NCI-H1417 (cell line): ENCODE measurements at places on chromosomes 6 and 20.

GRCh38 chr20:605237-605636 is 4.9 kb downstream of the TCF15 start:
- no peak for DNase-seq

DNA sequence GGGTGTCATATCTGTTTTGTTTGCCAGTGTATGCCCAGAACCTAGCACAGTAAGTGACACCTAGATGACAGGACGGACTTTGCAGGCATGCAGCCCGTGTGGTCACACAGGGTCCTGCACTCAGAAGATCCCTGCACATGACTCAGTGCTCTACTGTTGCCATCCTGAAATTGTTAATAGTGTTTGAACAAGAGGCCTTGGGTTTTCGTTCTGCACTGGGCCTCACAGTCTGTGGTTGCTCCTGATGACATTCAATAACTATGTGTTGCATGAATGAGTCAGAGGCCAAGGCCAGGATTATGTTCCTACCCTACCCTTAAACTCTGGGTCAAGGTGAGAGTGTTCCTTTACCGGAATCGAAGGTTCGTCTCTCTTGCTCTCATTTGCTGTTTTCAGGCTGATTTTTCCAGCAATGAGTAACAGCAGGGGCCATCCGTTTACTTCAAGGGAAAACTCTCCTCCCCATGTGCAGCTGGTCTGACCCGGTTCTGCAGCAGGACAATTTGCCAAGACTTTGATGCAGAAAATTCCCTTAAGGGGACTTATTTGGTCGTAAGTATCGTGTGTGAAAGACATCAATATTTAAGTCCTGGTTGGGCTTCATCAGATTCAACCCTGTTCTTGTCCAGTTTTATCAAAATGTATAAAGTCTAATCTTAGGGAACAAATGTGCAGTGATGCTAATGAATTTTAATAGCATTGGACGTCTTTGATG is 13.0 kb upstream of the PFDN4 start:
- no peak for DNase-seq

DNA sequence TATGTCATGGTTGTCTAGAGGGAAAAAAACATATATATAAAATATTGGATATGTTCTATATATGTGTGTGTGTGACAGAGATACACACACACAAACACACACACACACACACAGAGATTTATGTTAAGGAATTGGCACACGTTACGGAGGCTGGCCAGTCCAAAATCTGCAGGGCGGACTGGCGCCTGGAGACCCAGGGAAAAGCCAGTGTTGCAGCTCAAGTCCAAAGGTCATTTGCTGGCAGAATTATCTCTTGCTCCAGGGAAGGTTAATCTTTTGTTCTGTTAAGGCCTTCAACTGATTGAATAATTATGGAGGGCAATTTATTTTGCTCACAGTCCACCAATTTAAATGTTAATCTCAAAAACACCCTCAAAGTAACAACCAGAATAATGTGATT is 37.5 kb upstream of the PDE7B start:
- DNase-seq, result no peak

DNA sequence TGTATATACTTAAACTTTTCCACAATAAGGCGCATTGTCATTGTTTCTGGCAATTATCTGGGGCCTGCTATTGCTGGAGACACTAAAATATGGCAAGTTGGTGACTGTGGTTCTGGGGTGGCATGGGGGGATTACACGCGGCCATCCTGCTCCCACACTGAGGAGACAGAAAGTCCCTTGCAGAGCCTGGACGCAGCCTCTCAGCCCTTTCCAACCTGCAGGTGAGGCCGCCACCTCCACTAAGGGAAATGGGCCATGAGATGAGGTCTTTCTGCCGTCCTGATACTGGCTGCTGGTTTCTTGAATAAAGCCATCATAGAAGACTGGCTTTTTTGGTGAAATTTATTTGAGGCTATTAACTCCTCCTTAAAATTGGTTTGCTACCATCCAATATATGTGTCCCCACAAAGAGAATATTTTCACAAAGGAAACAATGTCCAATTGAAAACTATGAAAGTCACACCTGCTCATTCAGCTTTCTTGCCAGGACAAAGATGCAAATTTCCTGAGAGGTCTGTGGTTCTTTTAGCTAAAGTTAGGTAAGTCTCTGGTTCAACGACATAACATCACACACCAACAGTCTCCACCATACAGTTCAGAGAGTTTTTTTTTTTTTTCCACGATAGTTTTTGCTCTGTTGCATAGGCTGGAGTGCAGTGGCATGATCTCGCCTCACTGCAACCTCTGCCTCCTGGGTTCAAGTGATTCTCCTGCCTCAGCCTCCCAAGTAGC is 13.0 kb downstream of the TXNDC5 start:
- no peak for DNase-seq

DNA sequence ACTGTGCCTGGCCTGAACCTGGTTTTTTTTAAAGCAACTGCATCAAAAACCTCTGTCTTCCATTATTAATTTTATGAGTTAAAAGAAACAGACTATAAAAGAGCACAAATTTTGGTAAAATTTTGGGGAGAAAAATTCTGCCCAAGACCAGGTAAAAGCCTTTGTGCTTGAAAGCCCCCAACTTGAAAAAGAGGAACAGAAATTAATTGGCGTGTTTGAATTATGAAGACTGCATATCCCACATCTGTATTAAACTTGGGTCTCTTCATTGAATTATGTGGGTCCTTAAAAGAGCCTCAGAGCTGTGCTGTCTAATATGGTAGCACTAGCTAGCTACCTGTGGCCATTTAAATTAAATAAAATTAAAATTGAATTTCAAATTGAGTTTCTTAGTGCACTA is 41.2 kb downstream of the COL11A2 start:
- no peak for DNase-seq

- no peak for DNase-seq
Measured at GRCh38 chr6:129183187-129183591, 300.3 kb downstream of the LAMA2 start.

GRCh38 chr6:56329271-56330050 is 82.1 kb upstream of the COL21A1 start:
- no peak for DNase-seq

GRCh38 chr6:101830501-101831031 is 437.1 kb downstream of the GRIK2 start:
- no peak for DNase-seq

DNA sequence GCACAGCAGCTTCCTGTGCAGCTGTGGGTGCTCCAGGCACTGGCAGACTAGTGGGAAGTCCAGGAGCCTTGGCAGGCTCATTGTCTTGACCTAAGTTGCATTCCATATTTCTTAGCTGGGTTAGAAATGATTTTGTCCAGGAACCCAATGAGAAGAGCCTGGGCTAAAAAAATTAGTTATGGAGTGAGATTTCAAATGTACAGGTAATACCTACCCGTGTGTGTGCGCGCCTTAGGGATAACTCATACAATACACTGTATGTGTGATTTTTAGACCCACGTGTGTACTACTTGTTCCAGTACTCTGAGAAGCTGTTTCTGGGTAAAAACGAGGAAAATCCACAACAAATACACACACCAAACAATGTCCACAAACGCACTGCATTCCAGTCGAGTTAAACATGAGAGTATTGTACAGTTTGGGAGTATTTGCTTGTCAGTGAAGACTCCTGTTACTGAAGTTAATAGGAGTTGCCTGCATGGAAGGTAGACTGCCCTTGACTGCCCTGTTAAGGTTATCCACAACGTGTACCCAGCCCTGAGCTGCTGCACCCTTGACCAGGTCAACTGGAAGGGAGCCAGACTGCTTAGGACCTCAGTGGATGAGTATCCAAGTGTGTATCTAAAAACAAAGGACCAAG is 1.4 kb downstream of the PAQR8 start:
- no peak for DNase-seq
